ENCODE measurements at places on chromosomes 1 and 21. TPM values are rescaled to one million over a fixed set of nuclear protein-coding genes. Genes with fewer than 3 reads are reported as not detected.

The FBXO2 gene
- 11.3 TPM for total RNA-seq

The ELF3 gene
- 0.43 TPM for total RNA-seq

The FAM151A gene
- total RNA-seq: 0.94 TPM

The CLCNKA gene
- 6.9 TPM for total RNA-seq

The SPRR2G gene
- total RNA-seq: not detected

The BRINP2 gene
- 6.1 TPM for total RNA-seq

- DNase-seq: no peak
Measured at GRCh38 chr21:44686000-44686781, 4.2 kb upstream of the KRTAP12-1 start.

GRCh38 chr1:50066806-50067205 lies 41.9 kb upstream of the ELAVL4 start:
- no peak for DNase-seq

GRCh38 chr1:179995576-179995975 lies 41.0 kb downstream of the CEP350 start:
- DNase-seq: no peak

DNA sequence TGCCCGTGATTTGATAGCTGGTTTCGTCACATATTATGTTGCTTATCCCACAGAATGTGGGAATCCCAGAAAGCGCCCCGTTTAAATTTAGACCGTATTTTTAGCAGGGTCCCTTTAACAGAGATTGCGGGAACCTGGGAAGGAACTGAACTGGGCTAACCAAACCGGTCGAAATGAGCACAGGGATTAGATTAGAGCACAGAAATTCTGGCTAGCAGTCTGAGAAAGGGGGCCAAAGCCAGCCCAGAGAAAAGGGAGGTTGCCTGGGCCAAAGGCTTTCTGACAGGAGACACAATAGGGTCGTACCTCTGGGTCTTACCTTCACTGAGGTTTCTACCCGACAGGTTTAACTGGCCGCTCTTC lies 327 bp downstream of the LRRC40 start:
- DNase-seq: no peak

DNA sequence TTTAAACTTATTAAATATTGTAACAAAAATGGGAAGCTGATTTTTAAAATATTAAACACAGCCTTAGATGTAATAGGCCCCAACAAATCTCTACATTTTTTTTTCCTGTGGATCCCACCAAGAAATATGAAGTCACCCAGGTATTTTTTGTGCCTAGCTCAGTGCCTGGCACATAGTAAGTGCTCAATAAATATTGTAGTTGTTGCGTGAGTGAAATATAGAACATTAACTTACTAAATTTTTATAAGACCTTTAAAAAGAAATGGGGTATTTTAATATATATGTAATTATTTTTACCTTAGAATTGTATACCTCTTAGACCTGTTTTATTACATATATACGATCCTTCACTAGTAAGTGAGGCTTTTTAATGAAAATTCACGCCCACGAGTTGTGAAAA lies 569 bp upstream of the DNAH14 start:
- no peak for DNase-seq

DNA sequence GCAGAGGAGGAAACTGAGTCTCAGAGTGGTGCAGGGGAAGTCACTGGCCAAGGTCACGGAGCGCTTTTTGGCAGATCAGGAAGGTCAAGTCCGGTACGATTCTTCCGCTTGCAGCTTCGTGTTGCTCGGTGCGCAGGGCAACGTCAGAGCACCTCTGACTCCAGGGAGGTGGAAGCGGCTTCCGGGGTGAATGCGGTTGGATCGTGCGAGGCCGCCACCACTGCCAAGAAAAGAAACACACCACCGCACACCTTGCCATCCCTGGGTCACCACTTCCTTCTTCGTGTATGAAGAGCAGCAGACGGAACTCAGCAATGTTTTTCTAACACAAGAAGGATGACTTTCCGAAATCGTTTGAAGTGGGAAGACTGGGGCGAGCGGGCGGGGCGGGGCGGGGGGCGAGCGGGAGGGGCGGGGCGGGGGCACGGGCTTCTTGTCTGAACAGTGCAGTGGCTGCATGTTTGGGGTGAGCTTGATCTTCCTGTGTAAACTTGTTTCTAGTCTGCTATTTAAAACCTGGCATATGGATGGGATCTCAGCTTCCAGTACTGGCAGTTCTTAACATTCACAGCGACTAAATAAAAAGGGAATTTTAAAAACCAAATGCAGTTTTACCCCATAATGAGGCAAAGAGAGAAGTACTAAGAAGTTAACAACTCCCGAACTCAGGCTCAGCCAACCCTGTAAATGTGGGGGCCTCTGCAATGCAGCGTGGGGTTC lies 300.0 kb downstream of the RRAGC start:
- peak; percentile 42 for DNase-seq

DNA sequence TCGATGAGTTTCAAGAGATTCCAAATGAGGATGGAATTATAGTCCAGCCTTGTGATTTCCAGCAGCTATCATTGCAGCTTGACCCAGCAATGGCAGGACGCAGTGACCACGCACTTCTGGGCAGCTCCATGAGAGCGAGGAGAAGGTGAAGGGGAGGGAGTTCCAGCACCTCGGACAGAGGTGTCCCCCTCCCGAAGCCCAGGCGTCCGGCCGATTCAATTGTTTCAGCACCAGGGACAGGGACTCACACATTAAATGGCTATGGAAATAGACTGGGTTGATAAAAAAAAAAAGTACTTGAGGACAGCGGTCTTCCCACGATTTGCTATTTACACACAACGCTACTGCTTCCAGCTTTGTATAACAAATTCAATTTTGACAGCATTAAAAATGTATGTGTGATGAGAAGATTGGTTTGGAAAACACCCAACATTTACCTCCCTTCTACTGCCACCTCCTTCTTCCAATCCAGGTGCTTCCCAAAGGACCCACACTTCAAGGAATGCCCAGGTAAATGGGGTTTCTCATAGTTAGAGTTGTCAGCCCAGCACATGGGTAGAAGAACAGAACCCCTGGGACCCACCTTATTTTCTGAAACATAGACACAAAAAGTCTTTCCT lies 71.8 kb downstream of the DISP3 start:
- DNase-seq: peak; percentile 80
